ENCODE measurements at places on chromosomes 3 and 15.

DNA sequence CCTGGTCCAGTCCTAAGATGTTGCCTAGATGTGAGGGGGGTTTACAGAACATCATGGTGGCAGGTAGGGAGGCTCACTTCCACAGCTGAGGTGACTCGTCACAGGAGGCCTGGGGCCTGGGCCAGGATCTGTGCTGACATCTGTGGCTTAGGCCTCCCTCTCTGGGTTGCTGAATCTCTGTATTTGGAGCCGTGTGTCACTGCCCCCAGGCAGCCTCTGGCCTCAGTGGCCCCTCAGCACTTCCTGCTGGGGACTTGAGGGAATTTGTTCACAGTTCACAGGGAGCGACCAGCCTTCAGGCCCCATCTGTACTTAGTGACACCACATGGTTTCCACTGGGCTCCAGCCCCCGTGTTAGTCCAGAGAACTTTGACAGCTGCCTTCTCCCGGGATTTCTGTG, 41.7 kb upstream of the ADAMTSL3 start:
- DNase-seq = no peak

GRCh38 chr3:122921791-122922651, 105.5 kb downstream of the SEMA5B start:
- DNase-seq = no peak

DNA sequence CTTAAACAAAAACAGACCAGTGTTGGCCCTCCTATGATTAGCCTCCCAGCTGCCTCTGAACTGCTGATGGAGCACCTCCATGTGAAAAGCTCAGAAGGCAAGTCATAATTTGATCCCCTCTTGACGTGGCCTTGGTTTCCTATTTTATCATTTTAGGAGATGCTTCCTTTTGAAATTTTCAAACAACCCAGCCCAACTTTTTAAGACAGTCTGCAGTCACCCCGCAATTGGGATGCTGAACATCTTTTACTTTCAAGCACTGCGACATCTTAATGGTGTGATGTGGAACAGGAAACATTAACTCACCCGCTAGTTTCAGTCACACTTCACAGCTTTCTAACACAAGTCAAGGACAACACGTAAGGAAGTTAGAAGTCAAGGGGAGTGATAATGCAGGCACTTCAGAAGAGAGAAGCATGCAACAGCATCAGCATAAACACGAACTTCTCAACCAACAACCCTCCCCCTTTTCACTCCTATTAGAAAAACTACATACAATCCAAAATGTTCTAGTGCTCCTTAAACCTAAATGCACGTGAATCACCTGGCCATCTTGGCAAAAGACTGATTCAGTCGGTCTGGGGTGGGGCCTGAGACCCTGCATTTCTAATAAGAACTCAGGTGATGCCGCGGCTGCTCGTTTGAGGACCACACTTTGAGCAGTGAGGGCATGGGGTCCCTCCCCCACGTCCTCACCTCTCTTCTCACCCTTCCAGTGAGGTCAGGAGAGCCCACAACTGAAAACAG, 161.5 kb downstream of the FOXP1 start:
- DNase-seq = peak; percentile 39

DNA sequence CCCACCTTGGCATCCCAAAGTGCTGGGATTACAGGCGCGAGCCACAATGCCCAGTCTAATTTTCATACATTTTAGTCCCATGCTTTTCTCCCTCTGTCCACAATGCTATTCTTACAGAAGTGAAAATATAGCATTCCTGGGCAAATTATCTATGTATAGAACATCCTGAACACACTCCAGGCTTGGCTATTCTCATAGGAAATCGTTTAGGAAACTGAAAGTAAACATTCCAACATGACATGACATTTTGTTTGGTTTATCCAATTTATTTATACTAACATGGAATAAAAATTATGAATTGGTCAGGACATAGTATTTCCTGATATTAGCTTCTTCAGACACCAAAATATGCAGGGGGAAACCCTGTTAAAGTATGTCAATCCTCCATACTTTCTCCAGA, 52.6 kb downstream of the SYNM start:
- no peak for DNase-seq

DNA sequence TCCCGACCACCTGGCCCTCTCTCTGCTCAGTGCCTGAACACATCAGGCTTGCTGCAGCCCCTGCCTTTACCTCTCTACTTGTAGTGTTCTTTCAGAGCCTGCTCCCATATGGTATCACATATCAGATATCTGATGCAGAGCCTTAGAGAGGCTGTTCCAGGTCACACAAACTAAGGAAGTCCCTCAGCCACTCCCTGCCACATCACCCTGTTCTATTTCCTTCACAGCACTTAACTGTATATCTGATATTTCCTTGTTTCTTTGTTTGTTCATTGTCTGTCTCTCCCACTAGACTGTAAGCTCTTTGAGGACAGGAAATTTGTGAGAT, 976 bp upstream of the ALDH1L1 start:
- no peak for DNase-seq

GRCh38 chr15:83695246-83695645, 41.3 kb downstream of the ADAMTSL3 start:
- DNase-seq = no peak

GRCh38 chr3:71056327-71056726, 527.2 kb downstream of the FOXP1 start:
- DNase-seq = no peak

GRCh38 chr3:140570602-140571001, 107.3 kb upstream of the TRIM42 start:
- no peak for DNase-seq

DNA sequence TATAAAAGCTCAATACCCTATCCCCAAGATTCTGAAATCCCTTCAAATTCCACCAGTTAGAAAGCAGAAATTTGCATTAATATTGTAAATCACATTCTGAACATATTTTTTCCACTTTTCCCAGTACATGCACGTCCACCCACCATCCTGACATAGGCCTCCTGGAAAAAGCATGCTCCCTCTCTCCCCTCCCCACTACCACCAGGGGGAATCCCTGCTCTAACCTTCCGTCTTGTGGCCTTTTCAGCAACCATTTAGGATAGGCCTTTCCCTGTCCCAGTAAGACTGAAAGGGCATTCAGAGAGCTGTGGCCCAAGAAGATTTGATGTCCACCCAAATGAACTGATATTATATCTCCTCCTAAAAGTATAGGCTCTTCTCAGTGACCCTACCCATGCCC, 182.1 kb downstream of the ARRDC4 start:
- no peak for DNase-seq

DNA sequence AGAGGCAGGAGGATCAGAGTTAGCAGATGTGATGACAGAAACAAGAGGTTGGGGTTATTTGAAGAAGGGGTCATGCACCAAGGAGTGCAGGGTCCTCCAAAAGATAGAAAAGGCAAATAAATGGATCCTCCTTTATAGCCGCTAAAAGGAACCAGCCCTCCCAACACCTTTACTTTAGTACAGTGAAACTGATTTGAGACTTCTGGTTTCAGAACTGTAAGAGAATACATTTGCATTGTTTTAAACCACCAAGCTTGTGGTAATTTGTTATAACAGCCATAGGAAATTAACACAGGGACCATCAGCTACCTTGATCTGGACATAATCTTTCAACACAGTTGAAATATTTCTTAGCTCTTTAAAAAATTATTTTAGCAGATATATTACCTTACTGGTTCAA, 166.6 kb downstream of the TIGIT start:
- no peak for DNase-seq

DNA sequence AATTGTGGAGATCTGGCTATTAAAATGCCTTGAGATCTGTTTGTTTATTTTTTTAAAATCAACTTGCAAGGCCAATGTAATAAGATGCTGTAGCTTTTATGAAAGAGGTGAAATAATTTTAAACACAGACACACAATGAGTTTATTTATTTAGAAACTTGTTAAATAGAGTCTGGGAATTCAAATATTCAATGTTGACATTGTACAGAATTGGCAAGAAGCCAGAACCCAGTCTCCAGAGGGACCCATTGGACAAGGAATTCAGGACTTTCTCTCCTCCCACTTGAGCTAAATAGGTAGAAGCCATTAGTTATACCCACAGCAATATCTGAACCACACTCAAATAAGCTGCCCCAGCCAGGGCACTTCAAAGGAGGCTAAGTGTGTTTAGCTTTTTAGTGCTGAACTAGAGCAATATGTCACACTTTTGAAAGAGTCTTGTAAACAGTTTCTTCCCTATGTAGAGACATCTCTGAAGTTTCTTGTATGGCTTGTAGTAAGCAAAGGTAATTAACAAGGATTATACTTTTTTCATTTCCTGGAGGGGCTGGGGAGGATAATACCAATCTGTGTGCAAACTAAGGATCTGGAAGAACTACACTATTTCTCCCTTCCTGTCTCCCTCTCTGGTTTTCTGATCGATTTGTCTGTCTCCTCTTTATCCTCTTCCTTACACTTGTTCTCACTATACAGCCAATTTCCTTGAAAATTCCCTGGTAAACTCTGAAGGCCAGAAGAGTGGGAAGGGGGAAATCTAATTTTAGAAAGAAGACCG, 6.0 kb downstream of the MECOM start:
- no peak for DNase-seq

- no peak for DNase-seq
Observed at GRCh38 chr3:158470944-158471638, 99.9 kb upstream of the MLF1 start.

- no peak for DNase-seq
Observed at GRCh38 chr15:70321172-70321819, 223.6 kb upstream of the TLE3 start.

GRCh38 chr3:184315871-184316661, 1.7 kb downstream of the EIF4G1 start:
- DNase-seq = no peak

DNA sequence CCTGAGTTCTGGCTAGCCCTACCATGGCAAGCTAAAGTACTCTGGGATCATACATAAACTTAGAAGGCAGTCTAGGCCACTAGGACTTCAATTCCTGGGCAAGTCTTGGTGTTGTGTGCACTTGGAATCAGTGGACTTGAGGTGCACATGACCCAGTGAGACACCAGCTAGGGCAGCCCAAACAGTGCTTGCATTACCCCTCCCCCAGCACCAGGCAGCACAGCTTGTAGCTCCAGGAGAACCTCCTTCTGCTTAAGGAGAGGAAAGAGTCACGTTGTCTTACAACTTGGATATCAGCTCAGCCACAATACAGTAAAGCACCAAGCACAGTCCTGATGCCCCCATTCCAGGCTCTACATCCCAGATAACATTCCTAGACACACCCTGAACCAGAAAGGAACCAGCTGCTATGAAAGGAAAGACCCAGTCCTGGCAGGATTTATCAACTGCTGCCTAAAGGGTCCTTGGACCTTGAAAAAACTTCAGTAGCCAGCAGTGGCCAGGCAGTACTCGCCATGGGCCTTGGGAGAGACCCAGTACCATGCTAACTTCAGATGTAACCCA, 57.2 kb downstream of the MYO9A start:
- DNase-seq = no peak

DNA sequence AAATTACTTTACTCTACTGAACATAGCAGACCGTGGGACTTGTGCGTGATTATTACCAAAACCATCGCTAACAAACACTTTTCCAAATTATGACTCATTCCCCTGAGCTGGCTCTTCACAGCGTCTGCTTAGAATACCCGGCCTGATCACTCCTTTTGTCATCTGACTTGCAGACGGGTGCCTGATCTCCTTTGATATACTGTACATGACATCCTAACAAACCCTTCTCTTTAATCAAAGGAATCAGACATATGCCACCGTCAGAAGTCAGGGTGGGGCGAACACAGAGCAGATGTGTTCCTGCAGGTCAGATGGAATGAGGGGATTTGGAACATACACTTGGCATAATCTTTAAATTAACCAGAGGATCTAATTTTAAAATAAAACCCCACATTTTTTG, 48.5 kb upstream of the SH3GL3 start:
- no peak for DNase-seq

DNA sequence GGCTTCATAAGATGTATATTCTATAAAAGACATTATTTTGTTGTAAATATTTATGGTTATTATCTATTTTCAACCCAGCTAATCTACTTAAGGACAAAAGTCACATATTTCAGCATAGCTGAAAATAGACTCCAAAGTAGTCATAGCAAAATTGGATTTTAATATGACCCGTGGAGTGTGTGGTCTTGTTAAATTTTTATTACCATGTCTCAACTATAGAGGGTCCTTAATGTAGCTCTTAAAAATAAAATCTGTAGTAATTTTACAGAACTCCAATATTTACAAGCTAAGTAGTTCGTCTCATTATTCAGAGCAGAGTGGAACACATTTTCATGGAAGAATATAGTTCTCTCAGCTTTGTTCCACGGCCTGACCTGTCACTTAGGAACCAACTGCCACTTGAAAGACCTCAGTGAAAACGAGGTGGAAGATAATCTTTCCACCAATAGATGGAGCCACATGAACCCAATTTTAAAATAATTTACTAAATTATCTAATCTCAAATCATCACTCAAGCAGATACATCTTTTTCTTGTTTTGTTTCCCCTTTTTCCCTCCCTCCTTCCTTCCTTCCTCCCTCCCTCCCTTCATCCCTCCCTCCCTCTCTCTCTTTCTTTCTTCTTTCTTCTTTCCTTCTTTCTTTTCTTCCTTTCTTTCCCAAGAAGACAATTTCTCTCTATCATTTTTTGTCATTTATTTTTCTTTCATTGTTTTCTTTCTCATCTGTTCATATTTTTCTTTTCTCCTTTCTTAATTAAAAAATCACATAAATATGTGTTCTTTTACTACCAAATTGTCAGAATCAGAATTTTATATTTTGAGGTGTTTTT, 97.2 kb downstream of the CLDN1 start:
- DNase-seq = peak; percentile 28

DNA sequence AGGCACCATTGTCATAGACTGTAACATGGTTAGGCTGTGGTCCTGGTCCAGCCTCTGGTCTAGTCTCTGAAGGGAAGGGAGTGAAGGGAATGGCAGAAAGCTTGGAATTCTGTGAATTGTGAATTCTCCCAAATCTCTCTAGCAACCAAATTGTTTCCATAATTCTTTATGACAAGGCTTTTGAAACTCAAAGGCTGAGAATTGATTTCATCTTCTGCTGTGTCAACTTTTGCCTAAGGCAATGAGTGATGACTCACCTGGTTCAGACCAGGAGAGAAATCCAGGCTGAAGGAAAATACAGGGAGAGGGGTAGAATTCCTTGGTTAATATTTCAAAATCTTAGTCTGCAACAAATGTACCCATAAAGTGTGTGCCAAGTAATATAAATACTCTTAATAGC, 82.6 kb upstream of the ADPGK start:
- no peak for DNase-seq

- DNase-seq = peak; percentile 47
Observed at GRCh38 chr3:157738441-157738840, 235.2 kb upstream of the VEPH1 start.

DNA sequence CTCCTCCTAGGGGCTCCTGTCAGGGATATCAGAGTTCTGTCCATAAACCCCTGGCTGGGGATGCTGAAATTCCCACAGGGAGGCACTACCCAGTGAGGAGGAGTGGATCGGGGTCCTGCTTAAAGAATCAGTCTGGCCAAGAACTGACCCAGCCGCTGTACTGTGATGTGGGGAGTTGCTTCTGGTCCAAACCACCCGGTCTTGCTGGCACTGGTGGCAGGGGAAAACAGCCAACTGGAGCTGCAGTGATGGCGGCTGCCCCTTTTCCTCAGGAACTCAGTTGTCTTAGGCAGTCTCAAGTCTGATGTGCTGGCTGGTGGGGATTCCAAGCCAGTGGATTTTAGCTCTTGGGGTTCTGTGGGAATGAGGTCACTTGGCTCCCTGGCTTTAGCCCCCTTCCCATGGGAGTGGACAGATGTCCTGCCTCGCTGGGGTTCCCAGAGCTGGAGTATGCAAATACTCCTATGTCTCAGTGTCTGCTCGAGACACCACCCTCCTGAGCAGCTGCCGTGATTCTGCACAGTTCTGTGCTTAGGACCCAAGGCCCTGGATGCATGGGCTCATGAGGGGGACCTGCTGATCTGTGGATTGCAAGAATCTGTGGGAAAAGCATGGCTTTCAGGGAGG, 97.1 kb downstream of the SLC25A26 start:
- DNase-seq = no peak

GRCh38 chr15:63811942-63812550, 21.7 kb downstream of the HERC1 start:
- no peak for DNase-seq
